ENCODE measurements at places on chromosomes 11 and 22.

DNA sequence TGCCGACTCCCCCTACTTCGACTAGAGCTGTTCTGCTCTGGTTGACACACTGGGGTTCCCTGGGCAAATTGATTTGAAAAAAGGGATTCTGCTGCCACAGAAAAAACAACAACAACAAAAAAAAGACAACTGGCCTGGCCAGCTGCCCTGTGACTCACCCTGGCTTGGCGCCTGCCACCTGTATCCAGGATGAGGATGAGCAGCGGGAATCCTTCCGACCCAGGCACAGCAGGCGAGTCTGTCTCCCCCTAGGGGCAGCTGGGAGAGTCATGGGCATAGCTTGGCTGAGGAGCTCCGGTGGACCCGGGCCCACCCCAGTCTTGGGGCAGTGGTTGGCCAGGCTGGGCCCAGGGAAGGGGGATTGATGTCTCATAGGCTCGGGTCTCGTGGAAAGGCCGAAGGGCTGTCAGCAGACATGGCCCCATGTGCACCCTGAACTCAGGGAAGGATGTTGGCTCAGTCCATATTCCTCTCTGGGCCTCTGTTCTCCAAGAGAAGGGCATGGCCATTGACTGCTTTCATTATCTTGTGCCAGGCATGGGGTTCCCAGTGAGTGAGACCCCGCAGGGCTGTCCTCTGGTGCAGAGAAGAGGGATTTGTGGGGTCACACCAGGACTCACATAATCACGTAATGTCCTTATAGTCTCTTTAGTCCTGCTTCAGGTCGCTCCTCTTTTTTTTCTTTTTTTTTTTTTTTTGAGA is 10.4 kb upstream of the SUN2 start:
- DNase-seq, result peak; percentile 84

DNA sequence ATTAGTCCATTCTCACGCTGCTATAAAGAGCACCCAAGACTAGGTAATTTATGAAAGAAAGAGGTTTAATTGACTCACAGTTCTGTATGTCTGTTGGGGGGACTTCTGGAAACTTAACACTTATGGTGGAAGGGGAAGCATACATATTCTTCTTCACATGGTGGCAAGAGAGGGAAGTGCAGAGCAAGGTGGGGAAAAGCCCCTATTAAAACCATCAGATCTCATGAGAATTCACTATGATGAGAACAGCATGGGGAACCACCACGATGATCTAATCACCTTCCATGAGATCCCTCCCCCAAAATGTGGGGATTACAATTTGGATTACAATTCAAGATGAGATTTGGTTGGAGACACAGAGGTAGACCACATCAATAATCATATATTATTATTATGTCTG is 25.7 kb downstream of the CEP57 start:
- no peak for DNase-seq

DNA sequence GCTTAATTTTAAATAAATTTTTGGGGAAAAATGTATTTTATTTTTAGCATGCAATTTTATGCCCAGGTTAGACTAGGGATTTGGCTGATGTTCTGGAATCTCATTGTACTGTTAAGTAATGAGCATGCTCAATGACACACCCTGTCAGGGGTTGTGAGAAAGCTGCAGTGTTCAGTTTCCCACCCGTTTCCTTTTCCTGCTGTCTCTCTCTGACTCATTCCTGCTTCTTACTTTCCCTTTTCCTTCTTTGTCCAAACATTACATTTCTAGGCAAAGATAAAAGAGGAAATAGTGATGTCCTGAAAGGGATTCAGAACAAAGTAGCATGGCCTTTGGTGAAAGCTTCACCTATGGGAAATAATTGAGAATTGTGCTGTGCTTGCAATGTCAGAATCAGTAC is 22.7 kb downstream of the OOSP3 start:
- no peak for DNase-seq

GRCh38 chr11:47950396-47950795 is 30.0 kb upstream of the PTPRJ start:
- no peak for DNase-seq

DNA sequence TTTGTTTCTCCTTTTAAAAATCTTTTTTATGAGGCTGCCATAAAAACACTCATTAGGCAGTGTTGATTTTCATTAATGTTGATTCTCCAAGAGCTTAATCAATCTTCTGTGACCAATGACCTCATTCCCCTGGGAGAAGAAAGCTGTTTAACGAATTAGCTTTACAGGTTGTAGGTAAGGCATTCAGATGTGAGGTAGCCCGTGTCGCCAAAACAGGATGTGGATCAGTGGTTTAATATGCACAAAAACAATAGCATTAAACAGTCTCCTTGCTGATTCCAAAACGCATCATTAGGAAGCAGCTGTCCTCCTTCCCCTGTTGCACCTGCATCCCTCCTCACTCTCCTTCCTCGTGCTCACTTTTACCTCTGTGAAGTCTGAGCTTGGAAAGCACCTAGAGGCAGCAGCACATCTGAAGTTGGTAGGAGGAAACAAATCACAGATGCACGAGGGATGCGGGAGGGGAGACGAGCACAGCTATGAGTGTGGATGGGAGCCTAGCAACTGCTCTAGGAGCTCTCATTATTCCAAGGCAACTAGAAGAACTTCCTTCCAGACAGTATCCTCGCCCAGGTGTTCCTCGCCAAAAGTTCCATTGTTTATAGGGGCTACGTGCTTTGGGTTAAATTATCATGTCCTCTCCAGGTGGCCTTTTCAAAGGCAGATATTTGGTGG is 179.4 kb upstream of the SNX19 start:
- no peak for DNase-seq
